Activated naive CD8-positive, alpha-beta T cell treated with anti-CD3 and anti-CD28 coated beads, Interleukin-2, amount 10 ng/mL, durations not matched to agents 7 days and 5 days (primary cell): ENCODE measurements at places on chromosomes 5 and 9. TPM values are rescaled to one million over a fixed set of nuclear protein-coding genes. Genes with fewer than 3 reads are reported as not detected.

DNA sequence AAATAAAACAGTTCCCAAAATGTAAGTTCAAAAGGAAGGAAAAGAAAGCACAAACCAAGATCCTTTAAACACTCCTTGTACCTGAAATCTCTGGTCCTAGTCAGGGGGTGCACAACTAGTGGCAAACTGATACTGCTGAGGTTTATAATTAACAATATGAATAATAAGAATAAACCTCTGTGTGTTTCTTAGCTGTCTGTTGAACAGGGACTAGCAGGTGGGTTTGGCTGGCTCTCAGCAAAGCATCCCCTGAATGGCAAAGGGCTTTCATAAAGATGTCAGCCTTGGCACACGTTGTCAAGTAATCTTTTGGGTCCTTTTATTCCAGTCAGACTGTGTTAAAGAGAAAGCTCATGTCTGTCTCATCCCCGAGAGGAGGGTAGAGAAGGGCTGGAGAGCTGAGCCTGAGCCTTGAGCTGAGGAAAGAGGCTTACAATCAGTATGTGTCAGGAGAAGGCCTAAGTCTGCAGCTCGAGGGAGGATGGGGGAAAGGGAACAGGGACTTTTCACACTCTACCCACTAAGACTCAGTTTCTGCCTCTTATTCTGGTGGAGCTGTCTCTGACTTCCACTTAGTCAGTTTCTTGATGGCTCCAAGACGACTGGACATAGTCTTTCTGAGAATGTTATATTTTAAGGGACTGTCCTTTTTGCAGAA, 123.0 kb downstream of the GALNT10 start:
- H3K27me3 ChIP-seq, result no peaks in the 10 kb centered on the region
- peaks cover 11% of the 10 kb centered on the region for H3K36me3 ChIP-seq
- no peak overlapping the region for H3K4me3 ChIP-seq

Gene GFI1B
- not detected for total RNA-seq

DNA sequence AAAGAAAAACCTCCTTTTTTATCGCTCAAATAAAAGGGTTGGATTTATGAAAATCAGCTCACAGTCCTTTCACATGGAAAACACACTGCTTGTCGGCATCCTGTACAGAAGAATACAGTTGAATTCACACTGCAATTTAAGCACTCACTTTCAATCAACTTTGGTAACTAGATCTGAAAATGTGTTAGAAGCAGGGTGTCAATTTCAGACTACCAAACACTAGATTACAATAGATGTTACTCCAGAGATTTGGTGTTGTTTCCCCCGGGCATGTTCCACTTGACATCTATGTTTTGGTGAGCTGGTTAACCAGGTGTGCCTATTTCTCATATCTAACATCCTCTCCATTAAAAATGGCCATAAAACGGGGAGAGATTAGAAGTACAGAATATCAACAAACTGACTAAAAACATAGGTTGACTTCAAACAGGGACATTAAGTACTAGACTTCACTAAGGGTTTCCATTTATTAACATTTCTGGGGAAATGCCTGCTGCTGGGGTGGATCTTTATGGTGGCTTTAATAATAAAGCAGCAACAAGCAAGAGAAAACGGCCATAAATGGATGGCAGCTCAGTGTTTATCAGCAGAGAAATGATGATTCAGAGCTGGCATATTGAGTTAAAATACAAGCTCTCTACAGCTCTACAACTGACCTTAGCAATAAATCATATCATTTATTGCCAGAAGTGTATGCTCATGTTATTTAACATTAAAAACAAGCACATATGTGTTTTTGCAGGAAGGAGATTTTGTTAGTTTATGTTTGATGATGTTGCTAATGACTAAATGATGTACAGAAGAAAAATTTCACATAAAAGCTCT, 158.8 kb downstream of the SLF1 start:
- no peak for DNase-seq
- H3K4me3 ChIP-seq, result no peak overlapping the region
- H3K27ac ChIP-seq, result no peak overlapping the region

Gene CSNK1G3
- total RNA-seq, result 53.4 TPM

DNA sequence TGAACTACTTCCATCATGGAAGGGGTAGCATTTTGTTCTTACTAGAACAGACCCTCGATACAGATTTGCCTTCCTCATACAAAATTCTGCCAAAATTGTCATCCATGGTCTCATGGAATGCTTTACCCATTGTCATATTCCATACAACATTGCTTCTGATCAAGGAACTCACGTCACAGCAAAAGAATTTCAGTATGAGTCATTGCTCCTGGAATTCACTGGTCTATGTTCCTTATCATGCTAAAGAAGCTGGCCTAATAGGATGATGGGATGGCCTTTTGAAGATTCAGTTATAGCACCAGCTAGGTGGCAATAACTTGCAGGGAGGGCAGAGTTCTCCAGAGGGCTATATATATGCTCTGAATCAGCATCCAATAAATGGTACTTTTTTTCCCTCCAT, 18.2 kb upstream of the FNIP1 start:
- DNase-seq, result no peak
- no peak overlapping the region for H3K4me3 ChIP-seq
- no peaks in the 10 kb centered on the region for H3K36me3 ChIP-seq
